ENCODE measurements at places on chromosomes 16 and 17.

GRCh38 chr17:83173914-83174361, 94.5 kb downstream of the METRNL start:
- peak; percentile 36 for DNase-seq

- peak; percentile 41 for DNase-seq
Measured at GRCh38 chr17:61414141-61414935, 14.7 kb downstream of the TBX2 start.

DNA sequence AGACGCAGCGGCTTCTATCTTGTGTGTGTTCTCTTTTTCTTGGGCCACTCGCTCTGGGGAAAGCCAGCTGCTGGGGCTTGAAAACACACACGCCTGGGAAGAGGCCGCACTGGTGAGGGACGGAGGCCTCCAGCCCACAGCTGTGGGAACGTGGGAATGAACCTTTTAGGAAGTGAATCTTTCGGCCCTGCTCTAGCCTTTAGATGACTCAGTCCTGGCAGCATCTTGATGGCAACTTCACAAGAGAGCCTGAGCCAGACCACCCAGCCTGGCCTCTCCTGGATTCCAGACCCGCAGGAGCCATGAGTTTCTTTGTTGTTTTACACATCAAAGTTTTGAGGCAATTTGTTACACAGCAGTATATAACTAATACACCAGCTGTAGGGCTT, 2.2 kb upstream of the PDPK1 start:
- no peak for DNase-seq

DNA sequence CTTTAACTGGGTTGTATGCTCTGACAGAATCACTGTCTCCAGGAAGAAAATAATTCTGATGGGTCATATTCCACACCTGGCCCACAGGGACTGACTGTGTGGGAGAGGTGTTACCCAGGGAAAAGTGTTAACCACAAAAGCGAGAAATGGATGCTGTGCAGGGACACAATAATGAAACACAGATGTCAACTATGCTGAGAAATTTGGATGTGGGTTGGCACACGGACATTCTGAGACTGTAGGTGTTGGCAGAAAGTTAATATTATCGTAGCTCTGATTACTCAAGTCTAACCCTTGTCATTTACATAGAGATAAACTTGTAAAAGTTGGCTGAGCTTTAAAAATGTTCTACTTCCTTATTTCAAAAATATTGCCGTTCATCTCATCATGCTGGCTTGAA, 19.6 kb downstream of the TMC5 start:
- DNase-seq, result no peak

DNA sequence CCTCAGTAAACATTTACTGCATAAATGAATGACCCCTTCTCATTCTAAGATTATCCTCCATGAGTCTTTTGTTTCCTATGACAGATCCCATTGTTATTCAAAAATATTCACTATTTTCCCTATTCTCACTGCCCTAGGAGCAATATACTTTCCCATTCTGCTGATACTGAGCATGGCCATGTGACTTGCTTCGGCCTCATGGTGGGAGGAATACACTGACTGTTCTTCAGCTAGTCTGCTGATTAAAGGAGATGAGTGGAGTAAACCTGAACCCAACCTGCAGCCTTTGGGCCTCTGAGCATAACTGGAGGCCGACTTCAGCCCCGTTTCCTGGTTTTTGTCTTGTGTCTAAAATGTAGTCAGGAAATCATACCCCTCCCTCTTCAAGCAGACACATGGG, 531.8 kb upstream of the SALL1 start:
- no peak for DNase-seq

DNA sequence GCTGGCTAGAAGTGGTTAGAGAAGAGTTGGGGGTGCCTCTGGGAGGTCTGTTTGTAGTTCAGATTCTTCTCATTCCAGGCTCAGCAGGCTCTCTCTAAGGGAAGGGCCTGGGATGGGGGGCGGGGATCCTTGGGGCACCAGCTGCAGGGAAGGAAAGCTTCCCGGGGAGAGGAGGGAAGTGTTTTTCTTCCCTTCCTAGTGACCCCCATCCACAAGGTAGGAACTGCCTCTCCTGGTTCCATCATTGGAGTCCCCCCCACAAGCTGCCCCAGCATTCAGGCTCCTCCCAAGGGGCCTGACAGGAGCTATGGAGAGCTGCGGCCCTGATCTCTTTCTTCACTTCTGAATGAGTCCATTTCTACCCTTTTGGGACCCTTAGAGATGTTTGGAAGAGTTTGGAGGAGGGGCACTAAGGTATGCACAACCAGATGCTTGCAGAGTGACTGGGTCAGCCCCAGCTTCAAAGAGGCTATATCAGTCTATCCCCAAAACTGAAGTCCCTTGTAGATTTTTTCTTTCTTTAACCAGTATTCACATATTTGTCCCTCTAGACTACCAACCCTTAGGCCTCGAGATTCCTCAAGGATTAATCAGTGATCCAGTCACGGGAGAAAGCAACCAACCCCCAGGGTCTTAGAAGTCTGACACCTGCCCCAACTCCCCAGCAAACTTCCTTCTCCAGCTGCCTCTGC, 13.9 kb upstream of the FZD2 start:
- DNase-seq, result peak; percentile 87

DNA sequence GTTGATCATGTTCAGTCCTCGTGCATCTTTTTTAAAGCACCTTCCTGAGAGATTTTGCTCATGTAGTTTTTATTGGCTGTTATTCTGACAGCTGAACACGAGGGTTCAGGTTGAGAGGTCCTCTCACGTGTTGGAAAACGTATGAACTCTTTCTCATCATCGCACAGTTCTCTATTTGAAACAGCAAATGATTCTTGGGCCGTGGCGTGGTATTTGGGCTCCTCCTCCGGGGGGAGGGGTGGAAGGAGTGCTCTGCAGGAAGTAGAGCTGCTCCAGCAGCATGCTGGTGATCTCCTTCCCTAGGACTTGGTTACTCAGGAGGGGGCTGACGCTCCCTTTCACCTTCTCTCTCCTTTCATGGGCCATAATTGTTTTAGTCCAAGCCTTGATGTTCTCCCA, 70.4 kb downstream of the KSR1 start:
- DNase-seq, result no peak

GRCh38 chr16:73390936-73391335, 343.0 kb upstream of the ZFHX3 start:
- no peak for DNase-seq
